ENCODE measurements at places on chromosomes 7 and 10. TPM values are rescaled to one million over a fixed set of nuclear protein-coding genes. Genes with fewer than 3 reads are reported as not detected.

- no peak for DNase-seq
Observed at GRCh38 chr7:128384726-128385125, 23.2 kb upstream of the PRRT4 start.

DNA sequence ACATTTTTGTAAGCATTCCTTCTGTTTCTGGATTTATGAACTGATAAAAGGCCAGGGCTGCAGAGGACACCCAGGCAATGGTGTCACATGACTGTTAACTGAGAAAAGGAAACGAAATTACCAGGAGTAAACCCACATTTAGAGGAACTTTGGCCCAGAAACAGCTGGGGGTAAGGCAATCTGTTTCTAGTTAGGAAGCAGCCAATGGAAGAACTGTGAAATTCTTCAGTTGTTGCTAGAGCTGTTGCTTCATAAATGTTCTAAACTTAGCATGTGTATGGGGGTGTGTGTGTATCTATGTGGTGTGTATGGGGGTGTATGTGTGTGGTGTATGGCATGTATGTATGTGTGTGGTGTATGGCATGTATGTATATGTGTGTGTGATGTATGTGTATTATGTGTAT lies 11.8 kb upstream of the PDCD4 start:
- DNase-seq, result no peak

GRCh38 chr10:88028654-88029053 lies 165.2 kb downstream of the PTEN start:
- DNase-seq, result no peak

IKZF1 gene
- total RNA-seq, result 1.2 TPM

NXPH1 gene
- total RNA-seq, result 41.6 TPM

SFMBT2 gene
- total RNA-seq, result 22.0 TPM

Data from frontal cortex (tissue), 4 donors.